AG04449 (cell line): ENCODE measurements at places on chromosomes 16 and 17.

GRCh38 chr17:68398691-68399637 is 58.3 kb downstream of the WIPI1 start:
- peak; percentile 23 for DNase-seq

- DNase-seq: no peak
These were observed 863 bp downstream of the ADCY9 start for GRCh38 chr16:4115209-4115948.

DNA sequence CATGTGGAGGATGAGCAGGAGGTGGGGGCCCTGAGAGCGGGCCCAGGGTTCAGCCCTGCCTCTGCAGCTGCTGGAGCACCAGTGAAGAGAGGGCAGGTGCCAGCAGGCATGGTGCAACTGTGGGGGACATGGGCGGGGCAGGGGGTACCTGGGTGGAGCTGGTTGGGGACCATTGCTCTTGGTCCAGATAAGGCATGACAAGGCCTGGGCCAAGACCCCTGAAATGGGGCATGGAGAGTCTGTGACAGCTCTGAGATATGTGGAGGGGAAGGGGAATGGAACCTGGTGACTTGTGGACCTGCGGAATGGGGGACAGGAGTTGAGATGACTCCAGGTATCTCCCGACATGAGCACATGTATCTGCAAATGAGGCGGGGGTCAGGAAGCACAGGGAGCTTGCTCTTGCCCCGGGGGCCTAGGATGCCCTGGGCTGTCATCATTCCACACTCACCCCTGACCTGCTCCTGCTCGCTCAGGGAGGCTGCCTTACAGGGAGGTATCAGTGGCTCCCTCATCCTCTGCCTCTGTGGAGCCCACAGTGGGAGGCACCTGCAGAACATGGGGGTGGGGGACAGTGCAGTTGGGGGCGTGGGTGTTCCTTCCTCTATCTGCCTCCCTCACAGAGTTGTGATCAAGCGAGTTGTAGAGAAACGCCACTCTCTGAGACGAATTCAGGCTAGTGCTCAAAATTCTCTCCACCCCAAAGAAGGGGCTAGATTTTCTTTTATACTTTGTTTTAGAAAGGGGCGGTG is 40.2 kb downstream of the TMEM235 start:
- no peak for DNase-seq

- DNase-seq: no peak
These were observed 4.0 kb downstream of the PRSS54 start for GRCh38 chr16:58290861-58291260.

DNA sequence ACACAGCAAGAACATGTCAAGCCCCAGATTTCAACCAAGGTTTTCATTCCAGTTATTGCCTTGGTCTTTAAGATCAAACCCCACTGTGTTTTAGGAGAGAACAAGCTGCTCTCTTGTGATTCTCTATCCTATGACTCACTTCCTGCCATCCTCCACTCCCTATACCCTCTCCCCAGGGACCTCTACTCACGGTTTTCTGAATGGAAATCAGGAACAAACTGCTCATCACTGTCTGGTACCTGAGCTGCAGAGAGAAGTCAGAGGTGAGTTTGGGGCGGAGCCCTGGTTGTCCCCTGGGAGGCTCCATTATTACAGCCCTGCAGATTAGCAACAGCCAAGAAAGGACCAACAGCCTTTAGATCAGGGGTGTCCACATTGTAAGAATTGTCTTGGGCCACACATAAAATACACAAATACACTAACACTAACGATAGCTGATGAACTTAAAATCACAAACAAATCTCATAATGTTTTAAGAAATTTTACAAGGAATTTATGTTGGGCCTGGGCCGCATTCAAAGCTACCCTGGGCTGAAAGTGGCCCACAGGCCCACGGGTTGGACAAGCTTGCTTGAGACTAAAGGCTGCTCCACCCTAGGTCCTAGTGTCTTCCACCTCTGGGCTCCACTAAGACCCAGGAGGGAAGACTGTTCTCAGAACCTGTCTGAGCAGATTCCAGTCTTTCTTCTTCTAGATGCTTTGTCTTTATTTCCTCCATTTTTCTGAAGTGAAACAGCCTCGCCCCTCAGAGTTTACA is 9.7 kb downstream of the ETV4 start:
- no peak for DNase-seq

- DNase-seq: no peak
These were observed 59.5 kb downstream of the SLFN11 start for GRCh38 chr17:35313875-35314409.

- no peak for DNase-seq
These were observed 14.7 kb downstream of the RARA start for GRCh38 chr17:40323391-40324381.

DNA sequence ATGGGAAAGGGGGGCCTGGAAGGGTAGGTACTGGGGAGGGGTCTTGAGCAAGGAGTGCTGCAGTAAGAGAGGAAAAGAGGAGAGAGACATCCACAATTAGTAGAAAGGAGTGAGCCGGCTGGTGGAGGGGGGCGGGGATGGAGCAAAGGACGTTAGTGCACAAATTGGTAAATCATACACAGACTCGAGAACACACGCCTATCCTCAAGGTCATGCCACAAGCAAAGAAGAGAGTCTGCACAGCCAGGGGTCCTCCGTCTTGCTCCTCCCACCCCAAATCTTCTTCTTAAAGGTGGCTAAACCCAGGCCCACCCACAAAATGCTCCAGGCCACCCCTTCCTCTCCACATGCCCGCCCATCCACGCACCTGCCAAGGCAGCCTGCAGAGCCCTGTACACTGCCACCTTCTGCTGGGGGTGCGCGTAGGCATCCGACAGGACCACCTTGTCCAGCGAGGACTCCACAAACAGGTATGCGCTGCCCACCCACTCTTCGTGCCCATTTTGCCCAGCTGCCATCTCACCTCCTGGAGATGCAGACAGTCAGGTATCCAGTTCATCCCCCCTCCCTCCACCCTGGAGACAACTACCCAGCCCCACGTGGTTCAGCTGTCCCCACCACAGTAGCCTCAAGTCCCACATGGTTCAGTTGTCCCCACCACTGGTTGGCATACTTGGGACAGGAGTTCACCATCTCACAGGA is 3.4 kb downstream of the TRADD start:
- no peak for DNase-seq

DNA sequence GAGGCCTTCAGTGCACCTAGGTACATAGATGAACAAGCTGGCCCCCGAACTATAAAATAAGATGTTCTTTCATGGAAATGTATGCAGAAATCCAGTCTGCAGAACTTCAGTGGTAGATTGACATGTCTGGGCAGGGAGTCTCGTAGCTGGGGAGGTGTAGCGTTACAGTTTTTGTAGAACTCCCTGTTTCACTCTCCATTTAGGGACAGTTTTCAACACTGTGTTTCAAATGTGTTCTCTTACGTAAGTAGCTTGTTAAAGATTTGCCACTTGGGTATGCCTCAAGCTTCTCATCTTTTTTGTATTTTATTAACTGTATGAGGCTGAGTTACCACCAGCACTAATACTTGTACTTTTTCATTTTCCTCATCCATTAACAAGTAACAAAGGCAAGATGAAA is 46.6 kb downstream of the PLD6 start:
- no peak for DNase-seq

DNA sequence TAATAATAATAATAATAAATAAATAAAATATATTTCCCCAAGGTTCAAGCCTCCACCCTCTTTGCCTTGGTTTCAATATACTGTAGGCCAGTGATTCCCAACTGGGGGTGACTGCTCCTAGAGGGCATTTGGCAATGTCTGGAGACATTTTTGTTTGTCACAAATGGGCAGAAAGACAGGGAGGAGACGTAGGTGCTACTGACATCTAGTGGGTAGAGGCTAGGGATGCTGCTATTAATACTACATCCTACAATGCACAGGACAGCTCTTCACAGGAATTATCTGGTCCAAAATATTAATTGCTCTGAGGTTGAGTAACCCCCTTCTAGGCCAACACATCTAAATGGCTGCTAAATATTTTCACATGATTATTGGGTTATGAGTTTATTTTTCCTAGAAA is 12.8 kb upstream of the PRR14 start:
- no peak for DNase-seq

GRCh38 chr16:87538594-87538993 is 45.8 kb upstream of the ZCCHC14 start:
- no peak for DNase-seq

DNA sequence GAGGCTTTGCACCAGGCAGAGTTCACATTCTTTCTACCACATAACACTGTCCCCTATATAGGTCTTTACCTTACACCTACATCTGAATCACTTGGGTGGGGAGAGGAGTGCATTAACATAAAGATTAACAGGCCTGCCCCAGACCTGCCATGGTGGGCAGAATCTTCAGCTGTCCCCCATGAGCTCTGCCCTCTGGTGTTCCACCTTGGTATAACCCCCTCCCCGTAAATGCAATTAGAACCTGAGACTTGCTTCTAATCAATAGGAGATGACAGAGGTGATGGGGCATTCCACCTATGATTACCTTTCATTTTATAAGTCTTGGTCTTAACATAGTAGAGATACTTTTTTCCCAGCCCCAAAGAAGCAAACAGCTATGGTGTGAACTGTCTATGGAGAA is 20.4 kb upstream of the GRIN2A start:
- no peak for DNase-seq

- no peak for DNase-seq
These were observed 83.0 kb downstream of the ANKRD11 start for GRCh38 chr16:89407282-89407924.

DNA sequence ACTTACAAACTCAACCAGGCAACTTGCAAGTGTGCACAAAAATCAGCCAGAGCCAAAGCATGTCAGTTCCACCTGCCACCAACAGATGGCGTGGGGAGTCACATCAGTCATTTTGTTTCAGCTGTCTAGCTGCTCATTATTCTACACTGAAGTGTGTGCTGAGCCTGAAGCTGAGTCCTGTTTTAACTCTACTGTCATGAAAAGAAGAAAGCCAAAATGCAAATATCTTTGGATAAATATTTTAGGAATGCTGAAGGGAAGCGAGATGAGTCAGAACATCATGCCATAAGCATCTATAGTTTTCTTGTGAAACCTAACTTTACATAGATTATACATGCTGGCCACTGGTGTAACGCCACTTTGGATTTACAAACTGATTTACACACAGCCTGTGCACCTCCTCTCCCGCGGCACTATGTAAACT is 172.6 kb downstream of the CDK5R1 start:
- DNase-seq: peak; percentile 12

DNA sequence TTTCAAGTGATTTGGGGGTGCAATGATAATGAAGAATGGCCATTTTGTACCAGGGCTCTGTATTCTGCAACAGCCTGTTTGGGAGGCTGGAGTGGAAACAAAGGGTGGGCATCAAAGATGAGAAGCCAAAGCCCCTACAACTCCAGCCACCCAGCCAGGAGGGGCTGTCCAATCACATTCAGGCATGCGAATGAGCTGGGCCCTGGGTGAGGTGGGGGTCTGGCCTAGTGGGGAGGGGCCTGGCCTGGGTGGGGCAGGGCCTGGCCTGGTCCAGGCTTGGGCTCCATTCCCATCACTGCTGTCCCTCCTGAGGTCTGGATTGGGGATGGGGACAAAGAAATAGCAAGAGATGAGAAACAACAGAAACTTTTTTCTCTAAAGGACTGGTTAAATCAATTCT is 6.4 kb downstream of the AOC3 start:
- DNase-seq: no peak

DNA sequence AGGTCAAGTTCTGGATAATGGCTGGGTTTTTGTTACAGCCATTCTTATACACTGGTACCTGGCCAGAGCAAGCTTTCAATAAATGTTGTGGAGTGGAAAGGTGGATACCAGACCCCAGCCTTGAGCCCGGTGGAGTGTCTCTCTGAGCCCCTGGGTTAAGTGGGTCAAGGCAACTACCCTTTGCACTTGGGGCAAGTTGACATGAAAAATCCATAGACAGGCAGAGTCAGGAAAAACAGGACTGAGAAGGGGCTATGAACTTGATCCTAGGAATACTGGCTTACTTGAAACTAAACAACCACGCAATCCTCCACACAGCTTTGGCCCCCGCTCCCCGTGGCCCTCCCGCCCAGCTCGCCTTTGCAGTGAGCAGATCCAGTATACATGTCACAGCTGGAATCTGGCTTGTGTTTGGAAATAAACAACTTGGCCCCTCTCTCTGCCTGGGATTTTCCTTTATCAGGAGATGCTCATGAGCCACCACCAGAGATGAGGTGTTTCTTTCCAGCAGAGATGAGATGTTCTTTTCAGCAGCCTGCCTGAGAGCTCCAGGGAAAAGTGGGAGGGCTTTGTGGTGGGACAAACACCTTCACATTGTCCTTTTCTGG is 65.9 kb downstream of the KSR1 start:
- no peak for DNase-seq

- DNase-seq: no peak
These were observed 7.4 kb downstream of the ACD start for GRCh38 chr16:67652578-67653127.

- no peak for DNase-seq
These were observed 33.3 kb upstream of the ANKFN1 start for GRCh38 chr17:56119936-56120335.

GRCh38 chr16:80586476-80586875 is 45.7 kb downstream of the DYNLRB2 start:
- DNase-seq: no peak

DNA sequence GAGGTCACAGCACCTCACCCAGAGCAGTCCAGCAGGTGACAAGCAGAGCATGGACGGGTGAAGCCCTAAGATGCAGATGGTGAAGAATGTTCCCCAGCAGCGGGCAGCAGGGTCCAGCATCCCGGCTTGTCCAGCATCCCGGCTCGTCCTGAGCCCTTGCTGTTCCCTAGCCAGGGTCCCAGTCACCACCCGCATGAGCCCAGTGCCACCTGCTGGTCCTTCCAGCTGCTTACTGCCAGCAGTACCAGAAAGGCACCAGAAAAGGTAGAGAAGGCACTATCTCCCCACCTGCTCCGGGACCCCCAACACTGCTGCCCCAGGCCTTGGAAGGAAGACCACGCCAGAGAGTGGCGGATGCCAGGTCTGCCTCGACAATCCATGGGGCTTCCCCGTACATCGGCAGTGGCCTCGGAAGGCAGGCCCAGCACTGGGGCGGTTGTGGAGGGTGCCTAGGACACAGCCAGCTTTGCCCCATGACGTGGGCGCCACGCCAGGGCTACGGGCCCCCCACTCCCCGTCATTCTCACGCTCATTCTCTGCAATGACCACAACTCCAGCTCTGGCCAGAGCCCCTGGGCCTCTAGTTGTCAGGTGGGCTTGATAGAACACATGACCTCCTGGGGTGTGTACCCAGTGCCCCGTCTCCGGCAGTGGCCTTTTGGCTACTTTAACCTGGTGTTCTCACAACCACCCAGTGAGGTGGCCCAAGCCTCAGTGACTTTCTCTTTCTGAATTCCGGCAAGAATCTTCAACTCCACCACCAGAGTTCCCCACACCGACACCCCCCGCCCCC is 1.4 kb downstream of the CENPX start:
- DNase-seq: no peak
